ENCODE measurements at places on chromosomes 5 and 9.

DNA sequence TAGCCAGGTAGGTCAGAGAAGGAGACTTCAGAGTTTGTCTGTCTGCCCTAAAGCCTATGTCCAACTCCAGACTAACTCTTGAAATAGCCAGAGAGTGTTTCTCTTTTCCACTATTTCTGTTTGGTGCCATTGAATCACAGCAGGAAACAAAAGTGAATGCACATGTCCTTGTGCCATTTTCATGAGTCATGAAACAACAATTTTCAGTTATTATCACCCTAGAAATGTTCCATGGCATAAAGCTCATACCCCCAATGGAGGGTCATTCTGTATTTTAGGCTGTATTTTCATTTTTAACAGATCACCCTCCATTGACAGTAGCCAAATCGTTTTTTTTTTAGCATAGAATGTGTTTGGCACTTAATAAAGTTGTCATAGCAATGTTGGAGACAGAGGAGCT is 124.7 kb downstream of the PAPPA start:
- no peak for DNase-seq

GRCh38 chr5:136677217-136677616 is 311.9 kb upstream of the TRPC7 start:
- no peak for DNase-seq

DNA sequence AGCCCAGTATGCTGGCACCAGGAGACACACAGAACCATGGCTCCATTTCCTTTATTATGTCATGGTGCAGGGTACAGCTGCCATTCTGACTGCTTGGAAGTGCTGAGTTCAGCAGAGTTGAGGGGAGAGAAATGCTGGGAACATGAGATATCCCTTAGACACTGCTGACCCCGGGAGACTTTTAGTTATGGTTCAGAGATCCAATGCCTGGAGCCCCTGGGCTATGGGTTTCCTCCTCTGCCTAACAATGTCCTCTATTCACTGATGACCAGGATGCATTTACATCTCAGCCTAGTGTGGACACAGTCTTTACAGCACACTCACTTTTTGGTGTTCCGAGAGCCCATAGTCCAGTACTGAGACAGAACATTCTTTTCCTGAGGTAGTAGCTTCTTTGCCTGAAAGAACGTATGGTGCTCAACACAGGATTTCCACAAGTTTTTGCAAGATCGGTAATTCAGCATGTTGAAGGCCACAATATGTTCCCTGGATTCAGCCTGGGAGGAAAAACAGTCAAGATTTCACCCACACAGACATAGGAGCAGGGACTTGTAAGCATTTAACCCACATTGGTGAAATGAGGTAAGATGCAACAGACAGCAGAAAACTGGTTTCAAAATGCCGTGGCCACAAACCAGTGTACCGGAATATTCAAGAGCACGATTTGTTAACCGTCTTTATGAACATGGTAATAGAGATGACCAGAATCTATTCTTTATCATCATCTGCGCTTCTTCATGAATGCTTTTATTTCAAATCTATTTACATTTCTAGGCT is 71.3 kb downstream of the PTPN3 start:
- DNase-seq, result no peak

DNA sequence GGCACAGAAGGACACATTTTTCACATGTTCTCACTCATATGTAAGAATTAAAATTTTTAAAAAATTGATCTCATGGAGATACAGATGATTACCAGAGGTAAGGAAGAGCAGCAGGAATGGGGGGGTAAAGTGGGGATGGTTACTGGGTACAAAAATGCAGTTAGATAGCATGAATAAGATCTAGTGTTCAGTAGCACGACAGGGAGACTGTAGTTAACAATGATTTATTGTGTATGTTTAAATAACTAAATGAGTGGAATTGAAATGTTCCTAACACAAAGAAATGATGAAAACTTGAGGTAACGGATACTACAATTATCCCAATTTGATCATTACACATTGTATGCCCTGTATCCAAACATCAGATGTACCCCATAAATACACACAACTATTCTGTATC is 15.2 kb upstream of the TGFBI start:
- no peak for DNase-seq

DNA sequence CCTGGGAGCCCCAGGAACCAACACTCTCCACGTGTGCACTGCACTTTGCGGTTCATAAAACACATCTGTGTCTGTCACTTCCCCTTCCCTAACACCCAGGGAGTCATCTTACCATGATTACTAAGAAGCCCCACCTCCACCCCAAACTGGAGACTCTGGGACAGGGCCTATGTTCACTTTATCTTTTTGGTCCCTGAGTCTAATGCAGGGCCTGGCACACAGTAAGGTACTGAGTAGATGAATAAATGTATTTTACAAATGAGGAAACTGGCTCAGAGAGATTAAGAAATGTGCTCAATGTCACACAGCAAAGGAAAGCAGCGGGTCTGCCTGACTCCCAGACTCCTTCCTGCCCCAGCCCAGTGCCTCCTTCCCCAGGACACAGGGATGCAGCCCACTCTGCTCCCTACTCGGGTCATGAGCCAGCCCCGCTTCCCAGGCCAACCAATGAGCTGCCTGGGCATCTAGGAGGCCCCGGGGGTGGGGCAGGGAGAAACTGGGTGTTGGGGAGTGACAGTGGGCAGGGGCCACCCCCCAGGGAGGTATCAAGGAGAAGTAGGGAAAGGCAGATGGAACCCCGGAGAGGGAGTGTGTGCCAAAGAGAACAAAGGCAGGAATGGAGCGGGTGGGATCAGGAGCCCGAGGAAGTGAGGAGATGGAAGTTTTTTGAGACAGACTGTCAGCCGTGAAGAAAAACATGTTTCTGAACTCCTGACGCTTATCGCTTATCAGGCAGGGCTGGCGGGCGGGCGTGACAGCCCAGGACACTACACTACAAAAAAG is 30.5 kb downstream of the SHB start:
- no peak for DNase-seq

DNA sequence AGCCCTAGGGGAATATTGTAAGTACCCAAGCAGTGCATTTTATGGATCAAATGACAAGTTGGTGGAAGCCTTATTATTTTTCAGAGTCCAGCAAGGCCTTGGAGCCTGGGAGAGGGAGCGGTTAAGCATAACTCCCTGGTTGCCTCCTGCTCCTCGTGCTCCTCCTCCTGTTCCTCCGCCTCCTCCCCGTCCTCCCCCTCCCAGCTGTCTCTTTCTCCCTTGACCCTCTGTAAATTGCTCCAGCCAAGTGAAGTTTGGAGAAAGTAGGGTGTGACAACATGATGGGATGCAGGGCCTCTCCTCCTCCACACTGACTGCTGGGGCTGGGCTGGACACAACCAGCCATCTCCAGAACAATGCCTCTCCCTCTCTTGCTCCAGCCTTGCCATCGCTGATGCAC is 586.9 kb downstream of the CCDC171 start:
- DNase-seq, result no peak

DNA sequence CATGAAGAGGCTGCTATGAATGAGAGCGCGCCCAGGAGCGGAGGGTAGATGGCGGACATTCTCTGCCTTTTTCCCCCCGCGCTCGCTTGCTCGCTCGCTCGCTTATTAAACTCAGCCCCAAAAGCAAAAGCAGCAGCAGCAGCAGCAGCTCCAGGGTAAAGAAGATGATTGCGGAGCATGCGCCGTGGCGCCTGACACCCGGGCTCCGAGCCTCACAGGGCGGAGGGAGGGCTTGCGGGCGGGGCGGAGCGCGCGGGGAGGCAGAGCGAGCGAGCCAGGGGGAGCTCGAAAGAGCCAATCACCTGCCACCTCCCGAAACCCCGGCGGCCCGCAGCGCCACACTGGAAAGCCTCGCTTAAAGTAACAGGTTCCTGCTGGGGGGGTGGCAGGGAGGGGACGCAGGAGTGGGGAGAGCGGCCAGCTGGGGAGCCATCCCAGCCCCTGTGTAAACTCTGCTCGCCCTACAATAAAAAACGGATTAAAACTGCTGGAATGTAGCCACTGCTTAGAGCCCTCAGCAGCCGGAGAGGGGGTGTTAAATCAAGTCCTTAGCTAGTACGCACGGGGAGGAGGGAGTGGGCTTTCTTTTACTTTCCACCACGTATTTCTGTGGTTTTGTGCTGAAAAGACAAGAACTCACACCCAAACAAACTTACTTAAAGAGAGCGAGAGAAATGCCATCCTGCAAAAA is at the start of gene MLLT3:
Gene MLLT3 (minus strand): TSS at position 170 of the 691 bp plus-strand sequence.
- DNase-seq, result peak; percentile 95

DNA sequence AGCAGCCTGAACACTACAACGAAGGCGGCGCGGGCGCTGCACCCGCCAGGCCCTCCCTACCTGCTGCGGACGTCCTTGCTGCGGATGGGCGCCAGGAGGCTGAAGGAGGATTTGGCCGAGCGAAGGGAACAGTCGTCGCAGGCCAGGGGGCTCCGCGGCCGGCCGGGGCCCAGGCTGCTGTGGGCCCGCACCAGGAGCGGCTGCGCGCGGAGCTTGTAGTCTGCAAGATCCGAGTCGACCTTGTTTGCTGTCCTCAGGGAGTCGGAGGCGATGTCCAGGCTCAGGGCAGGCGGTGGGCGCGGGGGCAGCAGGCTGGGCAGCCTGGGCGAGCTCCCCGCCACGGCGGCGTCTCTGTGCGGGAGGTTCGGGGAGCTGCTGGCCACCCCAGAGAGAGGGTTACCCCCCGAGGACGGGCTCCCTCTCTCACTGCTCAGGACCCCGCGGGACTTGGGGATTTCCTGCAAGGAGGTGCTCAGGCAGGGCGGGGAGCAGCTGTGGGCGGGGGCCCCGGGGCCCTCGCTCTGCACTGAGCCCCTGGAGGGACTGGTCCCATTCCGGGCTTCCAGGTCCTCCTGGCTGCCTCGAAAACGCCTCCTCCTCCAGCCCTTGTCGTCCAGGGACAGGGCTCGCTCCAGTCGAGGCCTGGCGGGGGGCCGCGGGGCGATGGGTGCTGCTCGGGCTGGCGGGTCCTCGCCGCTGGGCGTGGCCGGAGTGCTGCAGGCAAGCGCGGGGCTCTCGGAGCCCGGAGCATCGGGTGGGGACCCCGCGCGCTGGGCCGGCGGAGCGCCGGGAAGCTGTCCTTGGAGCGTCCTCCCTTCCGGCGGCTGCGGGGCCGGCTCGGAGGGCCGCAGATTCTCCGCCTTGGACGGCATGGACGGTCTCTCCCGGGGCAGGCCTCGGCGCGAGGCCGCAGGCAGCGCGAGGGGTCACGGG is 831 bp downstream of the INPP5E start:
- DNase-seq, result peak; percentile 5

GRCh38 chr9:136604823-136605525 is 57.7 kb upstream of the EGFL7 start:
- DNase-seq, result no peak

- no peak for DNase-seq
Measured at GRCh38 chr5:125743939-125744338, 679.3 kb upstream of the GRAMD2B start.

DNA sequence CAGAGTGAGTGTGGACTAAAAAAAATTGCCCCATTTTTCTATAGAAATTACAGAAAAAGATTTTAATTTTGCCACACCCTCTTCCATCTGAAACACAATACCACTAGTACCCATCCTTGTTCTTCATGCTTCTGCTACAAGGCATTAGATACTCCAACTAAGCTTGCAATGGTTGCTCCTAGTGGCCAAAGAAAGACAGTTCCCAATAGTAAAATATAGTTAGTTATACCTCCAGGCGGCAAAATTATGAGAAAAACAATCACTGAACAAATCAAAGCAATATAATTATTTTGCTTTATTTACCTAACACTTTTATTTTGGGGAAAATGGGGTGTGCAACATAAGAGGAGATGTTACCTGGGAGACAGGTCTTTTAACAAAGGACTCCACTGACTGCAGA is 101.2 kb downstream of the RAPGEF6 start:
- DNase-seq, result no peak

DNA sequence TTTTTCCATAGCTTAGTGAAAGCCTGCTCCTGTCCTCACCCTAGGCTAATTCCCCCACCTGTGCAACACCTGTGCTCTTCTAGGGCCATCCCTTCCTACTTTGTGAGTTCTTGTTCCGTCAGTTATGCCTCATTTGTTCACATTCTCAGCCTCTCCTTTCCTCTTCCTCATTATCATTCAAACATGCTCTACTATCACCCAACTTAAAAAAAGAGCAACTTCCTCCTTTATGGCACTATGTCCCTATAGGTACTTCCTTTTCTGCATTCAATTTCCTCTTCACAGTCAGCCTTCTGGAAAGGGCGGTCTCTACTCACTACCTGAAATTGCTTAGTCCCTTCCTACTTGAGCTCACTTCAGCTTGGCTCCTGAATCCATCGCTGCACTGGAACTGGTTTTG is 111.8 kb upstream of the LHFPL2 start:
- no peak for DNase-seq

Measured in right lung (tissue), 10 donors.